ENCODE measurements at places on chromosomes 4 and X.

- no peak for DNase-seq
These were observed 111.9 kb downstream of the GABRB1 start for GRCh38 chr4:47143261-47143660.

GRCh38 chr4:135354876-135355275, 1153.3 kb upstream of the PABPC4L start:
- DNase-seq, result no peak

DNA sequence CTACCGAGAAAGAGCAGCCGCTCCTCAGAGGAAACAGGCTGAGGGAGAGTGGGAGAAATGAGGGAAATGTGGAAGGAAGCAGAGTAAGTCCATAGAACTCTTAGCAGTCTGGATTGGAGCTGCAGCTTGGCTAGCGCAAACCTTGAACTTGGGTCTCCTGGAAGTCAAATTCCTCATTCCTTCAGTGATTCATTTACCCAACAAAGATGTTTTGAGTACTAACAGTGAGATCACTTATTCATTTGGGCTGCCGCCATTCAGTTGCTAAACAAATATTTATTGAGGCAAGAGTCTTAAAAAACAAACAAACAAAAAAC, 51.5 kb downstream of the SEL1L3 start:
- DNase-seq, result no peak

- peak; percentile 77 for DNase-seq
These were observed 49.5 kb downstream of the PHEX start for GRCh38 chrX:22081475-22082092.

- DNase-seq, result no peak
These were observed 9.2 kb downstream of the LRRC66 start for GRCh38 chr4:52010986-52011385.

DNA sequence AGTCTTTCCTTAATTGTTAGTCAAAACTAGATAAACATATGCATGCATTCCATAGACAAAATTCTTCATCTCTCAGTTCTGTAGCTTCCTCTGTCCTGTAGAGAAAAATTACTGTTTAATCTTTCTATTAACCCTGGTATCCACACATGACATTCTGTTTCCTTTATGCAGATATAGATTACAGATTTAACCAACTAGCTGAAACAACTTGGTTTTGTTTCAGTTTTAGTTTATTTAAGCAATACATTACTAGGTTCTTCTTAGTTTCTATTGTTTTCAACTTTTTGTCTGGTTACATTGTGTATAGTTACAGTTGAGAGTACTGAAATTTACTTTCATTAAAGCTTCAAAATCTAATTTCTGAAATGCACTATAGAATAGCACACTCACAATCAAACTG, 933.9 kb upstream of the EPHA5 start:
- no peak for DNase-seq

DNA sequence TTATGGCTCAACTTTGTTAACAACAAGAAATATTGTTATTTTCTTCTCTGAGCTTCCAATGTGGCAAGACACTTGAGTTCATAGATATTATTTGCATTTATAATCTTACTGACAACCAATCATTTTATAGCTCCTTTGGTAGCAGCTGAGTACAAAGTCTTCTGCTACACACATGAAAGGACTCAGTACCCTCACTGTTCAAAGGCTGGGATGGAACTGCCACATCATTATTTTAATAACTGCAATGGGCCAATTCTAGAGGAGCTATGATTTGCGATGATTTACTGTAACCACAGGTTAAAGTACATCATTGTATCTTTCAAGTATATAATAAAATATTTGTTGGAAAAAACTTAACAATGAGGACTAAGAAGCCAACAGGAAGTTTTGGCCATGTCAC, 10.9 kb downstream of the MTTP start:
- DNase-seq, result no peak

- no peak for DNase-seq
These were observed 511.8 kb downstream of the TRAM1L1 start for GRCh38 chr4:116573540-116573939.

DNA sequence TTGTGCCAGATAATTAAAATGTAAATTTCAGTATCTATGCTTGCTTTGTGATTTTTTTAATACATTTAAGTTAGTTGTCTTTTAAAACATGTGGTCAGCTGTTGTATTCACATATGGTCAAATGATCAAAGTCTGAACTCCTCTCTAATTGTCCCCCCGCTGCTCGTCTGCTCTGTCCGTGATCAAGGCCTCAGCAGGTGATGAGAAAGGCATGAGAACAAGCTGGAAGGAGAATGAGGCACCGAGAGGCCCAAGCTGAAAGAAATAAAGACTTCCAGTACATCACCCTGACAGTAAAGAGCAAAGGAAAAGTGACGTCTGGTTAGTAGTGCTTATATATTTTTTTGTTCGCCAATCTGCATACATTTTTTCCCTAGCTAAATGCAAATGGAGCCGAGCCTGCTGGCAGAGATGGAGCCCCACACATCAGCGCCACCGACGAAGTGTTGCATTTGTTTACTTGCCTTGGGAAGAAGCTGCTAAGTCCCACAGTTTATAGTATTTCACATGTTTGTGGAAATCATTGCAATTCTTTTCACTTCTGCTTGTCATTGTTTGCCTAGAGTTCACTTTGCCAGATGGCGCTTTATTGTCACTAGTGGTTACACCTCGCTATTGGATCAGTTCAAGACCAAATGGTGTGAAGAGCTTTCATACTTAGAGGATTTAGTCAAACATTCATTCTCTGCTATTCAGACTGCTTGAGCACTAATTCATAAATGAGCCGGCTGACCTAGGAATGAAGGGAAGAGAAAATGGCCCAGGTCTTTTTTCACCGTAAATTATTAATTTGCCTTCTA, 181.5 kb downstream of the ZIC3 start:
- peak; percentile 5 for DNase-seq

DNA sequence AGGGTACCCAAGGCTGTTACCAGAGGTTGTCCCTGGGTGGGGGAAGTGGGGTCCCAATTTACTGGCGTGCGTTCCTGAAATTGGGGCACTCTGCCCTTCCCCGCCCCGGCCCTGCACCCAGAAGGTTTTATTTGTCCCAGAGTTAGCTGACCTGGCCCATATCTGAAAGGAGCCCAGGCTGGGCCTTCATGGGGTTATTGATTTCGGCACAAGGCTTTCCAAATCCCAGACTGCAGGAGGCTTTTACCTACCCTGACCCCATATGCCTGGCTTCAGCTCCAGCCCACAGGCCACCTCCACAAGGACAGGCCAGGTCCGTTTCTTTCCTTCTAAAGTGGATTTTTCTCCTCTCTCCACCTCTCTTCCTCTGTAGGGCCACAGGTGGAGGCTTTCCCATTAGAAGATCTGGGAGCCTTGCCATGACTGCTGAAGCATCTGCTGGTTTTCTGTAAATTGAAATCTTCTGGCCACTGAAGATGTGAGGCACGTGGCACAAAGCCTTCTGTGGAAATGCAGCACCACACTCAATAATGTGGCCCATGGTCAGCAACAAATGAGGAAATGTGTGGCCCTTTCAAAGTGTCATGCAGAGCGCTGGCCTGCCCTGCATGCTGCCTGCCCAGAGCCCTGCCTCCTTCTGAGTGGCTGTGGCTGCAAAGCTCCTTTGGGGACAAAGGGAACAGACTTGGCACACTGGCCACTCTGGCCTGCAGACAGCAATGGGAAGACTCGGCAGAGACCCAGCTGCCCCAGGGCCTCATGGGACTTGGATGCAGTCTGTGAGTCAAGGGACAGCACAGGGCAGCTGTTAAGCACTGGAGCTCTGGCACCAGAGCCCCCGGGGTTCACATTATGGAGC, 43.1 kb upstream of the MTM1 start:
- no peak for DNase-seq

Data from NCI-H82 (cell line).